Astrocyte of the spinal cord (primary cell): ENCODE measurements at places on chromosomes 2 and 18.

DNA sequence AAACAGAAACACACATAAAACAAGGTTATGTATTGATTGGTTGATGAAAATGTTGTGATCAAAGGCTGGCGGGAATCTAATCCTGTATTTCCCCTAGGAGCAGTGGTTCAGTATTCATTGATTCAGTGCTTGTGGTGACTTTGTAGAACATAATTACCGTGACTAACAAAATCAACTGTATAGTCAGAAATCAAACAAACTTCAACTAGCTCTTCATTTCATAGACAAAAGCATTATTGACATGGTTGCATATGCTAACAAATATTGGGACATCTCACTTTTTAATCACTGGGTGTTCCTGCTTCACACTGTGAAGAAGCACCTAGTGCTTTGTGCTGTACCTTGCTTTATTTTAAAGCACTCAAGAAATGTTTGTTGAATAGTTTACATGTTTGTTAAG is 41.4 kb downstream of the USP14 start:
- DNase-seq = no peak

- DNase-seq = no peak
Measured at GRCh38 chr2:1041012-1041805, 90.6 kb downstream of the SNTG2 start.

- DNase-seq = peak; percentile 24
Measured at GRCh38 chr2:15674637-15675455, 83.2 kb downstream of the DDX1 start.

GRCh38 chr2:2777876-2778275 is 446.8 kb upstream of the MYT1L start:
- no peak for DNase-seq

DNA sequence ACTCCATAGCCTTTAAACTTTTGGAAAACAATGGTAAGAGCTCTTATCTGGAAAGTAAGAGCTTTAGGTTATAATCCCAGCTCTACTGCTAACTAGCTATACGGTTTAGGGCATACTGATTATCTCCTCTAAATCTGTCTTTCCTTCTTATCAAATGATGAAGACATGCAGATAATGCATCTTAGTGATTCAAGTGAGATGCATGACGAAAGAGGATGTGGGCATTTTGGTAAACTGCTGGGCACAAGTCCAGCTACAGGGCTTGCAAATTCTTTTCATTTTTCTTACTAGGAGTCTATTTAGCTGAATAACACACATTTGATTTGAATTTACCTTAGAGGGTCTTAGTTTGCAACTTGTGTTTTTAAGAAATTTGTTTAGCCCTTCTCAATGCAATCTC is 1604.8 kb upstream of the ZEB2 start:
- DNase-seq = peak; percentile 69

- DNase-seq = peak; percentile 71
Measured at GRCh38 chr2:235618039-235618438, 124.2 kb downstream of the AGAP1 start.

- DNase-seq = no peak
Measured at GRCh38 chr18:22167091-22167470, 2.3 kb upstream of the GATA6 start.

DNA sequence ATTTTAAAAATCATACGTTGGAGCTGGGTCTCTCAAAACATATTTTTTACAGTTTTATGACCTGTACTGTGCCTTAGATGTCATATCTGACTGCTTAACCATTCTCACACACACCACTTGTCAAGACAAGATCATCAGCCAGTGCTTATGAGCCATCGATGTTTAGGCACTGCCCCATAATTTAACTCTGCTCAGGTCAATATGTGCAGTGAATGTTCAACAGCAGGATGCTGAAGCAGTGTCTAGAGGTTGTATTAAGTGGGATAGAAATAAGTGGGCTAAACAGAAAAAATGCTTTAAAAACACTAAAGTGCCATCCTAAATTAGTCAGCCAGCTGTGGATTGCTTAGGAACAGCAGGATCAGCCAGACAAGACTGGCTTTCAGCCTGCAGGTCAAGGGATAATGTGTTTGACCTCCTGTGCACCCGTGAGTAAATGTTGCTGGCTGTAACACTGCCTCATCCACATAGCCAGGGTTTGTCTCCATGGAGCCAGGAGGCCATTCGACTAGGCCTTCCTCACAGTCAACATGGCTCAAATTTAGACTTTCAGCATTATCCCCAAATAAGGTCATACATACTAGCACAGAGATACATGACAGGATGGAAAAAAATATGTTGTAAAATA is 139.0 kb upstream of the NXPH2 start:
- DNase-seq = no peak

DNA sequence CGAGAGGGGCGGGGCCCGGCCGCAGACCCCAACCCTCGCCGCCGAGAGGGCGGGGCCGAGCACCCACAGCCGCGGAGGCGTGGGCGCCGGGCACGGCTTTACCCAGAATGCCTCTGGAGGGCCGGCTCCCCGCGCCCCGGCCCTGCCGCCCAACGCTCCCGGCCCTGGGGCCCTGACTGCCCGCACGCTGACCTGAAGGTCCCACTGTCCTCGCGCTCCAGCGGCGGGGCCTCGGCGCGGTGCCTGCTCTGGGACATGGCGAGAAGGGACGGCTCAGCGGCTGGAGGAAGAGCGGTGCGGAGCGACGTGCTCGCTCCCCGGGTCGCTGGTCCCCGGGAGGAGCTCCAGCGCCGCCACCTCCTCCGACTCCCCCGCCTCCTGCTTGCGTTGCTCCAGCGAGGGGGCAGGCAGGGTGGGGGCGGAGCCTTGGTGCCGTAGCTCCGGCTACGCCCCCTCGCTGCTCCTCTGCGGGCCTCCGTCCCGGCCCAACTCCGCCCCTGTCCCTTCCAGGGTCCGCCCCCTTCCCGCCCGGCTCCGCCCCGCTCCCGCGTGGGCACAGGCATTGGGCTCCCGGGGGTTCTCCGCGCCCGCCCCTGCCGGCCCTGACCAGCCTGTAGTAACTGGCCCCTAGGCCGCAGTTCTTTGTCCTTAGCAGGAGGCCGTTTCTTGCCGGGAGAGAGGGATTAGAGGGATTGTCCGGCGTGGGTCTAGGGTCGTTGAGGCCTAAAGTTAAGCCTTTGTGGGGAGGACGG is at the start of the genes PJVK and PRKRA:
PJVK (plus strand) TSS at position 605 of the 752 bp plus-strand sequence. CDS start 2,032 bp downstream, outside the sequence.
PRKRA (minus strand) TSS at position 402 of the 752 bp plus-strand sequence; CDS start at position 257, 145 bp downstream.
- peak; percentile 98 for DNase-seq

DNA sequence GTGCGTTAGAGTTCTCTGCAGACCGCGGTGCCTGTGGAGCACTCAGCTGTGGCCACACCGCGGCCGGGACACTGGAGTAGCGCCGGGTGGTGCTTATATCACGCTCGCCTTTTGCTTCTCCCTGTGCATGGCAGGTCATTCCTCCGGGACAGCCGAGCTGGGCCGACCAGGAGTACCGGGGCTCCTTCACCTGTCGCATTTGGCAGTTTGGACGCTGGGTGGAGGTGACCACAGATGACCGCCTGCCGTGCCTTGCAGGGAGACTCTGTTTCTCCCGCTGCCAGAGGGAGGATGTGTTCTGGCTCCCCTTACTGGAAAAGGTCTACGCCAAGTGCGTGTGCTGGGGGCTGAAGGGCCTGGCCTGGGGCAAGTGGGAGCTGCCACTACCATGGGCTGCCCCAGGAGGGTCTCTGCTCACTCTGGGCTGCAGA is 4.2 kb downstream of the CAPN10 start:
- DNase-seq = no peak

GRCh38 chr2:157427003-157427921 is 16.6 kb downstream of the CYTIP start:
- DNase-seq = no peak

DNA sequence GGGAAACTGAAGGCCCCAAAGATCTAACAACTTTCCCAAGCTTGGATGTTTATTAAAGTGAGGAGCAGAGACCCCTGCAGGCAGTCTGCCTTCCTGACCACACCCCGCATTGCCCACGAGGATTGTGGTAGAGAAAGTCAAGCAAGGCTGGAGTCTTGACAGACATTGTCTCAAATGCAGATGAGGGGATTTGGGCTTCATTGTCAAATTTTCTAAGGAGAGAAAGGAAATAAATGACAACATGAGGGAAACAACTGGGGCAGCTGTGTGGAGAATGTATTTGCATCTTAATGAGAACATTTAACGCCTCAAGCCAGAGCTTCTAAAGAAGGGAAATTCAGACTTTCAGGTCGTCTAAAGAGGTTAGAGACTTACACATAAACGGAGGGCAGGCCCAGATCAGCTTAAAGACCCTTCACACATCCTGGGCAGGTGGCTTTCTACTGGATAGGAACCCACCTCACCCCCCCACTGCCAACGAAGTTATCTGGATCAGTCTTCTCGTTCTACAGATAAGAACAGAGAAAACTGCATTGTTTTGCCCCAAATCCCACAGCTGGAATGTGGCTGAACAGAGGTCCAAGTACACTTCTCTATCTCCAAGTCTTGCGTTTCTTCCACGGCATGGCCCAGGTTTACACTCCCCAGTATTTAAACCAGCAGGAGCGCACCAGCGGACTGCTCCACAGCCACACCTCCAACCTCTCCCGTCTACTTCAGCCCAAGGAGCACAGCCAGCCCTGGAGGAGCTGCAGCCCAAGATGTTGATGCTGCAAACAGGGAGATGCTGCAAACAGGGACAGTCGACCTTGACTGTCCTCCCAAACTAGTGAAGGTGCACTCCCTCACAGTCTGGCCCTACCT is 16.2 kb upstream of the SCG2 start:
- no peak for DNase-seq

- peak; percentile 66 for DNase-seq
Measured at GRCh38 chr18:59837586-59837985, 62.2 kb upstream of the PMAIP1 start.

DNA sequence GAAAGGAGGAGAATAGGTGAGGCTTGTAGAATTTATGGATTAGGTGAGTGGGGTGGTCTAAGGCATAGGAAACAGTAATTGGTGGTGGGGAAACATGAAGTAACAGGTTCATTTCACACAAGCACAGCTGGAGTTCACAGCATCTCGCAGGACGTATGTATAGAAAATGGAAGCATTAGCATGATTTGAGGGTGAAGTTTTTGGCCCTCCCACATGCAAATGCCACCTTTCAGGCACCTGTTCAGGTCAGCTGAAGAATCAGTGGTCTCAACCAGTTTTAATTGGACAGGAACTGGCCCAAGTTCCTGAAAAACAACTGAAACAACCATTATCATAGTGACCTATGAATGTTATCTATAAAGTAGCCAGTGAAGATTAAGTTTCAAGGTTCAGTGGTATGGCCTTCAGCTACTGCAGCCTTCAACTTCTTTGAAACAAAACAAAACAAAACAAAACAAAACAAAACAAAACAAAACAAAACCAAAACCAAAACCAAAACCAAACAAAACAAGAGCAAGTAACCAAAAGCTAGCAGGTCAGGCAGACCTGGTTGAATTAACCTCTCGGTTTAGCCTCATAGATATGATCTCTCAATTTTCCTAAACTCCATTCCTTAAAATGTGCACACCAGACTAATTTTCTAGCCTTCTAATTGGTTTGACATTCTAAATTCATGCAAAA is 102.1 kb upstream of the SPHKAP start:
- DNase-seq = no peak

- no peak for DNase-seq
Measured at GRCh38 chr18:9796935-9797549, 88.7 kb upstream of the TXNDC2 start.

GRCh38 chr2:128745946-128746345 is 427.3 kb upstream of the HS6ST1 start:
- DNase-seq = no peak

- DNase-seq = no peak
Measured at GRCh38 chr2:219954331-219954730, 326.9 kb downstream of the SLC4A3 start.

DNA sequence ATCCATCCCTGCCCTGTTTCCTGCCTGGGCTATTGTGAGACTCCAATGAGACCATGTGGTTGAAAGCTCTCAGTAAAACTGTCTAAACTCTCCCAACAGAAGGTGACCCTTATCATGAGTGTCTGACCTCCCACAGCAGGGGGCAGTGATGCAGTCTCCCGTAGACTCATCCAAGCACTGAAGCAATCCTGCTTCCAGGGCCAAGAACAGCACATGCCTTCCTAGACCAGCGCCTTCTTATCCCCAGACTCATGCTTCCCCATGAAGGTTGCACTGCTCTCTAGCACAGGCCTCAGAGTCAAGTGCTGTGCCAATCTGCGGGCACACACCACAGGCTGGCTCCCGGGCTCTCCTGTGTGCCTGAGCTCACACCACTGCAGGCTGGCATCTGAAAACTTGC is 112.3 kb downstream of the TNS1 start:
- DNase-seq = peak; percentile 96

- no peak for DNase-seq
Measured at GRCh38 chr18:47917923-47918610, 12.4 kb downstream of the SMAD2 start.

DNA sequence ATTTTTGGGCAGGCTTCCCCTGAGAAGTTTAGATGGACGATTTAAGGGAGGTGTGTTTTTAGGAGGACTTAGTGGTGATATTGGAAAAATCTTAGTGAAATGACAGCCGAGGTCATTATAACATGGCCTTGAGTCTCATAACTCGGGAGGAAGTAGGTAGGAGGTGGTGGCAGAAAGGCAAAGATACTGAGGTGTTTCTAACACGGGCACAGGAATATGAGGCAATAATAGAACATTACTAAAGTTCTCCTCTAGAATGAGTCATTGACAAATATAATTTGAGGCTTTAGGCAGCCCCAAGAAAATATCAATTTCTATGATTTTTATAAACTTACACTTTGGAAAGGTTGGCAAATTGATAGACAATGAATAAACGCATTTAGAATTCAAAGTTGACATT is 146.1 kb upstream of the ZEB2 start:
- DNase-seq = no peak

DNA sequence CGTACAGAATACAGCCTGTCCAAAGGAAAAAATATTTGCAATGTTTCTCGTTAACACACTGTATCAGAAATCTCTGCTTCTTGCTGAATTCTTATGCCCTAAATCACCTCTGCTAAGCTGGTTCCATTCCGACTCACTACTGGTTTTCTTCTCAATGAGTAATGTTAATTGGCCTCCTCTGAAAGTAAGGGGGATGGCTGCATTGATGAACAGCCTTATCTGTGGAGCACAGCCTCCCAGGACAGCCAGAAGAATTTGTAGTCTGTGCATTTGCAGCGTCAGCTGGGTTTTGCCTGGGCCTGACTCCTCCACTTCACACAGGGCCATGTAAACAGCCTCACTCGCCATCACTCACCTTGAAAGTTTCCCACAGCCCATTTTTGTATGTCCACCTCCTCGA is 127.7 kb downstream of the RNF152 start:
- DNase-seq = peak; percentile 26

GRCh38 chr2:38260469-38260868 is 116.6 kb downstream of the ATL2 start:
- no peak for DNase-seq
